Effector memory CD4-positive, alpha-beta T cell (primary cell): ENCODE measurements at places on chromosomes 16 and 17.

- DNase-seq: no peak
Measured at GRCh38 chr17:29135464-29135863, 44.7 kb downstream of the MYO18A start.

DNA sequence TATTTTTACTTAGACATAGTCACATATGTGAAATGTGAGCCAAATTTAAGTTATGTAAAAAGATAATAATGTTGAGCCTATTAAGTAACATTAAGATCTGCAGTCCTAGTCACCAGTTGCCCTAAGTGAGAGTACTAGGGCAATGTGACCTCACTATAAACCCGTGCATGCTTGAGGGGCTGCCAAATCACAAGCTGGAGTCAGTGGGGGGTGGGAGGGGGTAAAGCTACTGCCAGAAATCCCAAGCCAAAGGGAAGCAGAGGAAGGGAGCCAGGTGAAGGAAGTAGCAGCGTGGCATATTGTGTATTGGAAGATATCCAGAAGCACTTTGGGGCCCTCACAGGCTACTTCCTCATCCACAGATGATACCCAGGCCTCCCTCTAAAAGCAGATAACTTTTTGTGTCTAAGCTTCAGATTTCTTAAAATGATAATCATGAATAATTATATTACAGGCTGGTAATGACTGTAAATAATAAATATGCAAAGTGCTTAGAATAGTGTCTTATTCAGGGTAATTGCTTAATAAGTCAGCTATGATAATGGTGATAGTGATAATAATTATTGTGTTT is 134.1 kb downstream of the CA10 start:
- DNase-seq: no peak

DNA sequence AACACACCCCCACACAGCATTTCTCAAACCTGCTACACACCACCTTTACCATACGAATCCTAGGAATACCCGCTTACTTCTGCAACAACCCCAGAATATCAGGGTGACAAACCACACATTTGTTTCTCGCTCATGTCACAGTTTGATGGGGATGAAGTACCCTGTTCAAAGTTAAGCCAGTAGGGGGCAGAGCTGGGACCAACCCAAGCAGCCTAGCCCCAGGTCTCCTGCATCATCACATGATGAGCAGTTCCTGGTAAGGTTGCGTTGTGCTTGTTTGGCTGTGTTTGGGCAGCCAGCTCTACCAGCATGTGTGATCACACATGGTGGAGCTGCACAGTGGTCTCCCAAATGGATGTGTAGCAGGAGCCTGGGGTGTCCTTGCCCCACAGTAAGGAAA is 103.6 kb upstream of the C16orf82 start:
- DNase-seq: no peak

DNA sequence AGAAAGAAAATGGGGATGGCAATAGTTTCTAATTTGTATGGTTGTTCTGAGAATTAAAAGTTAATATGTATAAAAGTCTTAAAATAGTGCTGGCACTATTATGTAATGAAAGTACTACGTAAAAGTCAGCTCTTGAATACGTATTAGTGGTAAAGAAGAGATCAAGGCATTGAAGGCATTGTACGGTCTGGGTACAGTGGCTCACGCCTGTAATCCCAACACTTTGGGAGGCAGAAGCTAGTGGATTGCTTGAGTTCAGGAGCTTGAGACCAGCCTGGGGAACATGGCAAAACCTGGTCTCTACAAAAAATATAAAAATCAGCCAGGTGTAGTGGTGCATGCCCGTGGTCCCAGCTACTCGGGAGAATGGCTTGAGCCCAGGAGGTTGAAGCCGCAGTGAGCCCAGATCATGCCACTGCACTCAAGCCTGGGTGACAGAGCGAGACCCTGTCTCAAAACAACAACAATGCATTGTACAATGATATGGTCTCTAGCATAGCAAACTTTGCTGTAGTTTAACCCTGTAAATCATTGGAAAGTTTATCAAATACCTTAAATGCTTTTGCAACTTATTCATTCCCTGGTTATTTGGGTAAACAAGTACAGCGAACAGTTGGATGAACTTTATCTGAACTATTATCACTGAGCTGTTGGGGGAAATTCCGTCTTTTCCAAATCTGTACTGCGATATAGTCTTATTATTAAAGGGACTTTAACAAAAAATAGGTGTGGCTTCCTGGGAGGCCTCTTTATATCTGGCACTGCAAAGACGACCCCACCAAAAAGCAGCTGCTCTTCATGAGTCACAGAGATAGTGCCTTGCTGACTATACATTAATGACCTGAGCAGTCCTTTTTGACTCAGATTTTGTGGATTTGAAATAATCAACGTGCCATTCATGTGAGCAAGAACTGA is 73.6 kb downstream of the GPRC5B start:
- no peak for DNase-seq

DNA sequence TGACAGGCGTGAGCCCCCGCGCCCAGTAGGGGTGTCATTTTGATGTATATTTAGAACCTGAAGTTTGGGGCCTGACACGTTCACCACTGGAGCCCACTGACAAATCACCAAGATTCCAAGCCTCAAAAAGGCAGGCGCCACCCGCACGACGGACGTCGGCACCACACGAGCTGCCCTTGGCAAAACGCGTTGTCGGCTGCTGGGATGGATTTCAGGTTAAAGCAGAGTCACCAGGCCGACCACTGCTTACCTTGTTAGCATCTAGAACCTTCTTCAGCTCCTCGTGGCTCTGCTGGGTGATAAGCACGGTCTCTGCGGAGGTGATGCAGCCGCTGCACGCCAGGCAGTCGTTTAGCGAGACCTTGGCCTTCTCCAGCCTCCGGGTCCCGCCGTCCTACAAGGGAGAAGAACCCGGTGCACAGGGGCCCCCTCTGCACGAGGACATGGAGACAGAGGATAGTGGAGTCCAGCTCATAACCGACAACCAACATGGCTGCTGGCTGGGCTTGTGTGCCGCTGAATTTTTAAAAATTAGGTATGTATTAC is 3.8 kb downstream of the CIAO3 start:
- DNase-seq: no peak

GRCh38 chr16:57996406-57997175 is 3.9 kb downstream of the ZNF319 start:
- DNase-seq: no peak
